Activated CD4-positive, alpha-beta T cell treated with anti-CD3 and anti-CD28 coated beads for 36 hours (primary cell): ENCODE measurements at places on chromosomes 1 and 21.

DNA sequence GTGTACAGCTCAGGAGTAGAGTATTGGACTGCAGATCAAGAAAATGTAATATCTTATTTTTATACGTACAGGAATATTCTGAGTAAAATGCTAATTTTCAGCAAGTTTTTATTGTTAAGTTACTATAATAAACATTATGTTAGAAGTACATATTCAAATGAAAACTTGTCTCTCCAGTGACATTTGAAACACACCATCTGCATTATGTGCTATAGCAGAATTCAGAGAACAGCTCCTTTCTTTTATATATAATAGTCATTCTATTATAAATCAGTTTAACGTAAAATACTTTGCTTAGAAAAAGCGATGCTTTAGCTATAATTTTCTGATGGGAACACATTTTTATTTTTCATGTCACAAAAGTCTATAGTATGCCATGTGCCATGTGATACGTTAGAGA is 249.0 kb downstream of the PTPRC start:
- DNase-seq = no peak

DNA sequence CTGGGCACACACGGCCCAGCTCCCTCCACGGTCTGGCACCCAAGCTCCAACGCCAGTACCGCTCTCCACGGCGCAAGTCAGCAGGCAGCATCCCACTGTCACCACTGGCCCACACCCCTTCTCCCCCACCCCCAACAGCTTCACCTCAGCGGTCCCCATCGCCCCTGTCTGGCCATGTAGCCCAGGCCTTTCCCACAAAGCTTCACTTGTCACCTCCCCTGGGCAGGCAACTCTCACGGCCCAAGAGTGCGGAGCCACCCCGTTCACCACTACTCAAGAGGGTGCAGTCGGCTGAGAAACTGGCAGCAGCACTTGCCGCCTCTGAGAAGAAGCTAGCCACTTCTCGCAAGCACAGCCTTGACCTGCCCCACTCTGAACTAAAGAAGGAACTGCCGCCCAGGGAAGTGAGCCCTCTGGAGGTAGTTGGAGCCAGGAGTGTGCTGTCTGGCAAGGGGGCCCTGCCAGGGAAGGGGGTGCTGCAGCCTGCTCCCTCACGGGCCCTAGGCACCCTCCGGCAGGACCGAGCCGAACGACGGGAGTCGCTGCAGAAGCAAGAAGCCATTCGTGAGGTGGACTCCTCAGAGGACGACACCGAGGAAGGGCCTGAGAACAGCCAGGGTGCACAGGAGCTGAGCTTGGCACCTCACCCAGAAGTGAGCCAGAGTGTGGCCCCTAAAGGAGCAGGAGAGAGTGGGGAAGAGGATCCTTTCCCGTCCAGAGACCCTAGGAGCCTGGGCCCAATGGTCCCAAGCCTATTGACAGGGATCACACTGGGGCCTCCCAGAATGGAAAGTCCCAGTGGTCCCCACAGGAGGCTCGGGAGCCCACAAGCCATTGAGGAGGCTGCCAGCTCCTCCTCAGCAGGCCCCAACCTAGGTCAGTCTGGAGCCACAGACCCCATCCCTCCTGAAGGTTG is 97.6 kb downstream of the PIK3R3 start:
- DNase-seq = no peak

GRCh38 chr1:228198977-228199590 is 8.8 kb upstream of the OBSCN start:
- DNase-seq = no peak

GRCh38 chr1:35345439-35345981 is 77.0 kb downstream of the ZMYM4 start:
- no peak for DNase-seq

- DNase-seq = peak; percentile 90
Observed at GRCh38 chr1:33180911-33181890, 642 bp downstream of the TRIM62 start.

DNA sequence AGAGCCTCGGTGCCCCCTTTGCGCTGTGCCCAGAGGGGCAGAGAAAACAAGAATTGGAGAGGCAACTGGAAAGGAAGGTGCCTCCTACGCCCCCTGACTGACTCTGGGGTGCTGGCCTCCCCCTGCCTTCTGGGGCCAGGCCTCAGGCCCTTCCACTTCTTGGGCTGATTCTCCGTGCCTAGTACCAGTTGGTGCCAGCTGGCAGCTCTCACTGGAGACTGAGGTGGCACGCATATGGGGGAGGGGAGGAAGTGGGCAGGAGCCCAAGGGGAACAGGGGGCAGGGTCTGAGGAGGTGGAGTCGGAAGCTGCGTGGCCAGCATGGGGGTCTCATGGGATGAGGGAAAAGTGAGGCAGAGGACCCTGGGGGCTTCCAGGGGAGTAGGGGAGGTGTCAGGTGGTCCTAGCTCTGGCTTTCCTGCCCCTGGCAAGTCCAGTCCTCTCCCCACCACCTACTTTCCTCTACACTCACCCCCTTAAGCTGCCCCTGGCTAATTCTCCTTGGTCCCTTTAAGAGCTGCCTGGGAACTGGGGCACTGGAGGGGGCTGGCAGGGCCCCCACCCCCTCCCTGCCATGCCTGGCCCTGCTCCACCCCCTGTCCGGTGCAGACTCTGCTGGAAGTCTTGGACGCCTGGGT is 6.5 kb upstream of the SEMA4A start:
- DNase-seq = peak; percentile 54

GRCh38 chr1:107538502-107538901 is 397.7 kb downstream of the NTNG1 start:
- DNase-seq = no peak
